ENCODE measurements at places on chromosomes 6 and 20. TPM values are rescaled to one million over a fixed set of nuclear protein-coding genes. Genes with fewer than 3 reads are reported as not detected.

Gene RPS21
- total RNA-seq: 1,038 TPM

Gene CD93
- 4.5 TPM for total RNA-seq

GRCh38 chr6:101120747-101121146 lies 239.6 kb upstream of the ASCC3 start:
- no peak for DNase-seq

GRCh38 chr6:53066874-53067706 lies 1.9 kb downstream of the FBXO9 start:
- DNase-seq: no peak

DNA sequence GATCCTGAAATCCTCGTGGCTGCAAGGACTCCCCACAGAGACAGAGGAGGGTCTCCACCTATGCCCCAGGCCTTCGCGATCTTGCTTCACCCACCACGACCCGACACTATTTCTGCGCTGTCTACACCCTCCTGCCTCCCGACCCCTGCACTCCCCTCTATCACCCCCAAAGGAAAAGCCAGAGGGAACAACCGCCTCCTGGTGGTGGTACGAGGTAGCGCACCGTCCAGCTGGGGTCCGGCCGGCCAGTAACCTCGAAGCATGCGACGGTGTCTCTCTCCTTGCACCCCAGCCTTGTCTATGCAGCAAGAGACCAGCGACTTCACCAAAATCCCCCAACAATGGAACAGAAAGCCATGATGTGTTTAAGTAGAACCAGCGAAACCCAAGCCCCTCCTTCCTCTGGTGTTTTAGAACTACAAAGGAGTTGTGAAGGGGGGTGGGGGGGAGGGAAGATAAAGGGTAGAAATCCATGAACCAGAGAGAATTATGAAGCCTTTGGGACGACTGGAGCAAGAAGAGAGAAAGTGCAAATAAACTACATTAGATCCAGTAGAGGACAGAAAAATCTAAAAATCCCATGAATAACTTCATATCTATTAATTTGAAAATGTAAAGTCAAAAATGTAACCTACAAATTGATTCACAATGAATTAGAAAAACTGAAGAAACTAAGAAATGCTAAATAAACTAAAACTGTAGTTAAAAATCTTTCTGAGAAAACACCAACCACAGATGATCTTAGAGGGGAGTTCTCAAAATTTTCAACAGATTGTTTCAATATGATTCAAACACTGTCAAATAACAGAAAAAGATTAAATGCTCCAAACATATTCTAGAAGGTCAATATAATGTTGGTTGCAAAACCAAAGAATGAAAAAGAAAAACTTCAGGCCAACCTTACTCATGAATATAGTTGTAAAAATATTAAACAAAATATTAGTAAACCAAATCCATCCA lies 168.0 kb downstream of the CDK19 start:
- DNase-seq: no peak

Gene CAP2
- 4.0 TPM for total RNA-seq

- no peak for DNase-seq
These were observed 34.3 kb upstream of the MDFI start for GRCh38 chr6:41604006-41604405.

DNA sequence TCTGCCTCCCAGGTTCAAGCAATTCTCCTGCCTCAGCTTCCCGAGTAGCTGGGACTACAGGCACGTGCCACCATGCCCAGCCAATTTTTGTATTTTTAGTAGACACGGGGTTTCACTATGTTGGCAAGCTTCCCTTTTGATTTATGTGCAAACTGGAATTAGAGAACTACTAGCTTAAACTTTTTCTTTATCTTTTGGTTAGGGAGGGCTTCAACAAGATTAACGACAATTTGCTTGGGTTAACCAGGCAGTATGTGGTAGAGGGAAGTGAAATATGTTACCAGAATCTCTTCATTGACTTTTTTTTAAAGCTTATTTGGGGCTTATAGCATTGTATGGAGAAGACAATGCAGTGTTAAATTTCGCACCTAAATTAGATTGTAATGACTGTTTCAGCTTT lies 9.0 kb downstream of the MYO6 start:
- DNase-seq: no peak

DNA sequence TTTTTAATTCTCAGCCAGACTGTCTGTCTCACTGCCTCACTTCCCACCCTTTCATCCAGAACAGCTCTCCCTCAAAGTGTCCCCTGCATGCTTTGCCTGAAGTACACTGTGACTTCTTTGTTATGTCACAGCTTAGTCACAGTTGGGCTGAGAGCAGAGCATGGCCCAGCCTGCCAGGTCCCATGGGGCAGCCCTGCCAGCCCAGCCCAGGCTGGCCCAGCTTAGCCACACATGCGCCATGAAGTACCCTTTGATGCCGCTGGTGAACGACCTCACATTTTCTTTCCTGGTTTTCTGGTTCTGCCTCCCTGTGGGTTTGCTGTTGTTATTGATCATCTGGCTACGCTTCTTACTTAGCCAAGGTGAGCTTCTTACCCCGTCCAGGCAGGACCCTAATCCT lies at the start of gene ADIG:
Gene ADIG, plus strand, starts transcription at position 185 of the 400 bp plus-strand sequence. Its CDS starts 54 bp downstream, at position 239.
- DNase-seq: no peak

- DNase-seq: no peak
These were observed 1.1 kb upstream of the ADIG start for GRCh38 chr20:38579921-38580320.

Gene AIF1
- total RNA-seq: 1.1 TPM

Gene RNF5
- total RNA-seq: 28.5 TPM

Gene B3GAT2
- total RNA-seq: not detected

GRCh38 chr6:156308604-156309003 lies 468.6 kb upstream of the ARID1B start:
- no peak for DNase-seq

Gene SSTR4
- total RNA-seq: not detected

DNA sequence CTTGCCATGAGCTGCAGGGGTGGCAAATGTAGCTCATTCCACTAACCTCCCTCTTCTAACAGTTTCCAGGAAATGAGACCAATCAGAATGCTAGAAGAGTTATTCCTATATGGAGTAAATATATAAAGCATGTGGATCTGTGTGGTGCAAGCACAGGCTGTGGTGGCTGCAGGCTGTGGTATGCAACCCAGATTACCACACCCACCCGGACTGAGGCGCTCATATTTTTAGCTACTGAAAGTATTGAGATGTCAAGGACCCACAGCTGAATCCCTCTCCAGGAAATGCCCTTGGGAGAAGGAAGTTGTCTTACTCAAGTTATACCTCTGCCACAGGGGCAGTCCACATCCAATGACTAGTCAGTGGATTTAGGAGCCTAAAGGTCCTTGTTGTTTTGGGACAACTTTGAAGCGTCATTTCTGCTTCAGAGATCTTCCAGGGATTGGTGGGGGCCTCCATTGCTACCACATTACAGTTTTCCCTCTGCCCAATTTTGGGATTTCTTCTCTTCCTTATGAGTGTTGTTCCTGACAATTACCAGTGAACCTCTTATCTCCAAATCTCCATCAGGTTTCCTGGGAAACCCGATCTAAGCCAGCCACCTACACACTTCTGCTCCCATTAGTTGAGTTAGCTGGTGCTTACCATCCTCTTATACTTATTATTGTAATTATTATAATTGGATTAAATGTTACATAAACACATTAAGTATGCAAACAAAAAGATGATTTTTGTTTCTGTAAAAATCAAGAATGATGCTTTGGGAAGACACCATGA lies 12.1 kb upstream of the REPS1 start:
- no peak for DNase-seq

DNA sequence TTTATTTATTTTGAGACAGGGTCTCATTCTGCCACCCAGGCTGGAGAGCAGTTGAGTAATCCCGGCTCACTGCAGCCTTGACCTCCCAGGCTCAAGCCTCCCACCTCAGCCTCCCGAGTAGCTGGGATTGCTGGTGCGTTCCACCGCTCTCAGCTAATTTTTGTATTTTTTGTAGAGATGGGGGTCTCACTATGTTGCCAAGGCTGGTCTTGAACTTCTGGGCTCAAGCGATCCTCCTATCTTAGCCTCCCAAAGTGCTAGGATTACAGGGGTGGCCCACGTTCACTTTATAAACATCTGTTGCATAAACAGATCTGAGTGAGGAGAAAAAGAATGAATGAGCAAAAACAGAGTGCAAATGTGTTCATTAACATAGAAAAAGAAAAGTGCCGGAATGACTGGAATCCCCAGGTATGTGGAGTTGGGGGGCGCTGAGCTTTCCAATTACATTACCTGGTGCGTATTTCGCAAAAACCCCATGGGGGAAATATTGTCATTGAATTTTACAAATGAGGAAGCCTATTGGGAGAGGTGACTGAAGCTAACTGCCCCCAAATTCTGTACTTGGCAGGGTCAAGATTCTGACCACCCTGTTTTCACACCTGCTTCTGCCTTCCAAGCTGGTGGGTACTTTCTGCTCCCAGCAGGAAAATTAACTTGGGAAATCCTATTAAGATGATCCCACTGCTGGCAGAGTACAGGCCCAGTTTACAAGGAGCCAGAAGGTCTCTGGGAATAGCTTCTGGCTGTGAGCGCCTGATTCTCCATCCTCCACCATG lies 207.7 kb upstream of the JARID2 start:
- DNase-seq: no peak

Gene RIPPLY2
- total RNA-seq: 0.89 TPM

Gene HSPA12B
- 3.1 TPM for total RNA-seq

Gene ALDH8A1
- 0.12 TPM for total RNA-seq

DNA sequence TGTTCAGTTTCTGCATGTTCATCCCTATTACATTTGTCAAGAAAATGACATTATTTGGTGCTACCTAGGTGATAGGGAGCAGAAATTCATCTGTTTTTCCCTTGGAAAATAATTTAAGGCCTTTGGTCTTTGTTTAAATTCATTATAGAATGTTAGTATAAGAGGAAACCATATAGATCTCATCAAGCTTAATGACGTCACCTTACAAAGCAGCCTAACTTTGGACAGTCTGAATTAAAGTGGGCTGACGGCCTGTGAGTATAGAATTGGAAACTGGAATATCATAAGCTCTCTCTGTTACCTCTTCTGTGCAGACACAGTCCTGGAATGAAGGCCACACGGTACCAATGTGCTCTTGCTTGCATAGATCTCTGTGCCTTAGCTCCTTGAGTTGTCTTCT lies 108.1 kb downstream of the TBC1D7 start:
- no peak for DNase-seq

Gene PKIB
- 6.3 TPM for total RNA-seq

Data from pancreas (tissue), 10 donors.